ENCODE measurements at places on chromosomes 2 and 18.

- DNase-seq: no peak
These were observed 429.0 kb upstream of the PIK3C3 start for GRCh38 chr18:41526054-41526453.

GRCh38 chr18:25081001-25081400, 271.0 kb downstream of the ZNF521 start:
- no peak for DNase-seq

DNA sequence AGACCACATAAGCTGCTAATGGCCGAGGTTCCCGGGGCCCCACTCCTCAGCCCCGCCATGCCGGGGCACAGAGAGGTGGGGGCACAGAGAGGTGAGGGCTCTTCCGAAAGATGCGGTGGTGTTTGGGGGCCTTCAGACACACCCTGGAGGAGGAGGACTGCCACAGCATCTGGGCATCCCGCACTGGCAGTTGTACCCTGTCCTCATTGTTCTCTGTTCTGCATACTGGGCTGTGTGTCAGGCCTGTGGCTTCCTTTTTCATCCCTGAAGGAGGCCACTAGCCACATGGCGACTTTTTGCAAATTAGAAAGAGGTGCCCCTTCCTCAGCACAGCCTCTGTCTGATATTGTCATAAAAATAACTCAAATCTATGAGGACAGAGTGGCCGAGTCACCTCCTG, 150.1 kb downstream of the CTIF start:
- no peak for DNase-seq

DNA sequence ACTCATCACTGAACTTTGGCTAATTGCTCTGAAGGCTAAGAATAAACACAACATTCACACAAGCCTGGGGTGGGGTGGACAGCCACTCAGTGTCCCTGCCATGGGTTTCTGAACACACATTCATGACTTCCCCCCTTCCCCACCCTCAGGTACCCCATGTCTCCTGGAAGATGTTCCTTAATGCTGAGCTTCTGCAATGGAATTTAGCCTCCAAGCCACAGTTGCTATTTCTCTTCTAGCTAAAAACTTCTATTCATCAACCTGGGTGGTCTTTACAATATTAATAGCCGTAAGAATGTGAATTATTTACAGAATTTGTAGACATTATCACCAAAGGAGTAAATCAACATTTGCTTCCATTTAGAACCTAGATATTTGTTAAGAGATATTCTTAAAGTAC, 175.1 kb downstream of the ACKR3 start:
- no peak for DNase-seq
